ENCODE measurements at places on chromosomes 2 and 18.

DNA sequence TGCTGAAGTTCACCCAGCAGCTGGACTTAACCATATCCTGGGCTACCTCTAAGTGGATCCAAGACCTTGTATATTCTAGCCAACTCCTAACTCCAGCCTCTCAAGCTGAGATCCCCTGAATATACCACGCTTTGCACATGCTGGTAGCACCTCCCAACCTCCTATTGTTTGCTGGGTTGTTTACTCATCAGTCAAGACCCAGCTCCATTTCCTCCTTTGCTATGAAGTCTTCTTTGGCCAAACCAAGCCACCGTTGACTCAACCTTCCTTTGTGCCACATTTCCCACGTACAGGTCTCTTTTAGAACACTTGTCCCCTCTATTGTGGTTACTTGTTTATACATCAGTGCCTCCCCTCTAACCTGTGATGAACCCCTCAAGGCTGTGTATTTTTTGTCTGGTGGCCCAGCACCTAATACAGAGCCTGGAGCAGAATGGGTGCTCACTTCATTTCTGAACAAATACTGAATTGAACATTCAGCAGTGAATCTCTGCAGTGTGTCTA, 267.8 kb upstream of the REV1 start:
- DNase-seq: no peak

DNA sequence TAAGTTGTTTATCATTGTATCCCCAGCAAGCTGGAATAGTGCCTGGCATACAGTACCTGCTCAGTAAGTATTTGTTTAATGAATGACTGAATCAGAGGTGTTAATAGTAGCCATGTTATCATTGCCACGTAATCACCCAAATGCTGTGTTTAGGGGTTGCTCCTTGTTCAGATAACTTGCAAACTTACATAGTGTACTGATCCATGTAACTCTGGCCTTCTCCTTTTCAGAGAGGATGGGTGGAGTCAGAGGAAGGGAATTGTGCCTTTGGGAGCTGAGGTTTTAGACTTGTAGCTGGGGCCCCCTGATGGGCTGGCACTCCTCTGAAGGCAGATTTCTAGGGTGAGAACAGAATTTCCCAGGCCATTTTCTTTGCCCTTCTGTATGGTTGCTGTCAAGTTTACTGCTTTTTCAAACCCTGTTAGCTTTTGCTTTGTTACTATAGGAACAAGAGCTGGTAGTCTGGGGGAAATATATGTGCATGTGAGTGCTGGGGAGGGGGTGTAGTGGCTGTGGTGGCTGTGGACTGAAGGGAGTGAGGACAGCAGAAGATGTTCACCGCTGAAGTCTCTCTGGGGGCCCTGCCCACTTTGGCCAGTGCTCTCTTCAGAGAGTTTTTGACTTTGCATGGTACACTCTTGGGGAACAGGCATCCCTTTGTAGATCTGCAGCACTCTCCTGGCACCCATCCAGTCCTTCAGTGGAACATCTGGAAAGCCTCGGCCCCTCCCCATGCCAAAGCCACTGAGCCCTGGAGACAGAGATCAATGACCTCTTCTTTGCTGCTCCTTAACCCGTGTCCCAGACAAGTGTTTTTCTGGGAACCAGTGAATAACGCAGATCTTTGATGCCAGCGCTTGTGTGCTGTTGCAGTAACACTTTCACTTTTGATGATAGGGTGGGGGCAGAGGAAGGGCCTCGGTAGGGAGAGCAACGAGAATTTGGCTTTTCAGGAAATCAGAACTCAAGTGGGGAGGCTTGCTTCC, 209.0 kb downstream of the PRKCE start:
- peak; percentile 89 for DNase-seq

GRCh38 chr2:20501974-20502373, 55.1 kb downstream of the RHOB start:
- no peak for DNase-seq

GRCh38 chr2:149994057-149994728, 406.6 kb upstream of the MMADHC start:
- no peak for DNase-seq

GRCh38 chr18:79585395-79586370, 93.9 kb upstream of the CTDP1 start:
- no peak for DNase-seq

GRCh38 chr2:197576631-197577030, 60.8 kb downstream of the MOB4 start:
- DNase-seq: no peak

GRCh38 chr2:217735034-217735433, 267.8 kb downstream of the TNS1 start:
- no peak for DNase-seq

GRCh38 chr2:215598376-215598975, 162.6 kb upstream of the FN1 start:
- DNase-seq: no peak

GRCh38 chr2:24259316-24259715, 84.5 kb downstream of the FAM228A start:
- DNase-seq: no peak

- no peak for DNase-seq
Measured at GRCh38 chr2:127897531-127898211, 11.9 kb upstream of the AMMECR1L start.

GRCh38 chr2:26767129-26767528, 3.0 kb downstream of the SLC35F6 start:
- DNase-seq: no peak

DNA sequence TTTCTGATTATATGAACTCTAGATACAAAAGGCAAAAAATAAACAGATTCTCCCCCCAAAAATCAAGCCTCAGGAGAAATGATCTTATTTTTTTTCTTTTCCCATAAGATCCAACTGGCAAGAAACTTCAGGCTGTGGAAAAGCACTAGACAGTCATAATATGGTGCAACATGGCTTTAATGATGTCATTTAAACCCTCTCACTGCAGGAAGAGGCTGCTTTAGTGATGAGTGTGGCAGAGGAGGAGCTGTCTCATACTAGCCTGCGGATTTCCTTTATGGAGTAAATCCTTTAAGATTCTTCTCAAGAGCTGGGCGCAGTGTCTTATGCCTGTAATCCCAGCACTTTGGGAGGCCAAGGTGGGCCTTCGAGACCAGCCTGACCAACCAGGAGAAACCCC, 83.3 kb upstream of the CD28 start:
- no peak for DNase-seq

GRCh38 chr2:88669482-88670214, 21.8 kb upstream of the RPIA start:
- DNase-seq: peak; percentile 46

DNA sequence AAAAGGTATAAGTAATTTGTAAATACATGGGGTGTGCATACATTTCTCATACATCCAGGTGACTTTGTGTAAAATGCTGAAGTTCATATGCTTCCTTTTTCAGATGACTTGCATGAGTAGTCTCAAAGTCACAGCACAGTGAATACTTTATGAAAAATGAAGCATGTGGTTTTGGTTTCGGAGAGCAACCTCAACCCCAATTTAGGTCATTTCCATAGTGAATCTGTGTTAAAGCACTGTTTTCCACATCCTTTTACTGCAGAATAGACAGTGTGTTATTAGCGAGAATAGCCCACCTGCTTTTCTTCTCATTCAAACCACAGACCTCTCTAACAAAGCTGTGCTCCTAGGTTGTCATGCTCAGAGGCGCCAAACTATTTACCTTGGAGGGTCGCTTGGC, 204.4 kb upstream of the RASGRP3 start:
- DNase-seq: peak; percentile 14

DNA sequence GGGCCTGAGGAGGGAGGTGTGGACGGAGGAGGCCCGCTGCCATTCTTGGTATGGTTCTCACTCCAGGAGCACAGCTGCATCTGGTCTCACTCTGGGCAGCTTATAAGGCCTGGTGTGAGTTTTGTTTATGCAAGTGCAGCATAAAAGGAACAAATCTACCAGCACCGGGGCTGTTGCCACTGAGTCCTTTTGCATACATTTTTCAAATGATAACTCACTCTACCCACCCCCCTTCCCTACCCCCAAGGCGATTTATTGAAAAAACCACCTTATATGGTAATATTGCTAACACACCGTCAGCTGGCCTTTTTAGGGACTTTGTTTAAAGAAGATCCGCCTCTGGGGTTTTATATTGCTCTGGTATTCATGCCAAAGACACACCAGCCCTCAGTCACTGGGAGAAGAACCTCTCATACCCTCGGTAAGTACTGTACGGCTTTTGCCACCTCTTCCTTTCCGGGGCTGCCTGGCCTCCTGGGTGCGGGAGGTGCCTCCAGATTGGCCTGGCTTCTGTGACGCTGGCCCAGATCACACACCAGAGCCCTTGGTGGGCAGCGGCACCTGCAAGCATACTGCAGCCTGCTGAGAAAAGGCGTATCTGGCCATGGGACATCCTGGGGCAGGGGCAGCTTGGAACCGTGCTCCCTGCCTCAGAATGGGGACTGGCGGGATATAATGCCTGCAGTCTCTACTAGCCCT, at the start of gene ACTG2:
ACTG2 (plus strand) TSS at position 378 of the 699 bp plus-strand sequence. CDS start 8,304 bp downstream, outside the sequence.
- no peak for DNase-seq

GRCh38 chr2:238369591-238370040, 49.3 kb downstream of the TRAF3IP1 start:
- DNase-seq: no peak

DNA sequence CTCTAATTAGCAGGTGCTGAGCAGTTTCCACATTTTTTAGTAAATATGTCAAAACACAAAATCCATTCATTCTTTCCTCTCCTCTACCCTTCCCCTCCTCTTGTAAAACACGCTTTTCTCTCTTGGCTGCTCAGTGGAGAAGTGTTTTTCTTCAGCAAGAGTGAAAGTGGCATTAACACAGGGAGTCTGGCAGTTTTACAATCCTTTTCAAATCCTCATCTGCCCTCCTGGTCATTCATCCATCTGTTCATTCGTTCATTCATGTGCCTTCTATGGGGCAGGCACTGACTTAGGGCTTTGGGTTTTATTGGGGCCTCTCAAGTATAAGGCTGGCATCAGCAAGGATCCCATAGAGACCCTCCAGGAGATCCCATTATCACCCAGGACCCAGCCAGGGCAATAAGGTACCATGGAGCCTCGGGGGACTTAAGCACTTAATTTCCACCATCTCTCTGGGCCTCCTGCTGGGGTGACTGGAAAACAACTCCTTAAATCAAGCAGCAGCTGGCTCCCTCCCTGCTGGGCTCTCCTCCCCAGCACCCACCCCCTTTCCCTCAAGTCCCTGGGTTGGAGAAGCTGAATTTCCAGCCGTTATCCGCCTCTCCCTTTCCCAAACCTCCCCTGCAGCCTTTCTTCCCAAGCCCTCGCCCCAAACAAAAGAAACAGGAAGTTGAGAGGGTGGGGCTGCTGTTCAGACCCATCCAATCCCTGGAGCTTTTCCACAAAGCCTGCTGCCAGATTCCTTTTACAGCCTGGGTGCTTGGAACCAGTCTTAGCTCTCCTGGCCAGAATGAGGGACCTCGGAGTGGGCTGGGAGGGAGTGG, 32.6 kb downstream of the MARCHF4 start:
- DNase-seq: no peak

GRCh38 chr2:3639015-3639630, 18.9 kb upstream of the ALLC start:
- DNase-seq: no peak

- no peak for DNase-seq
Measured at GRCh38 chr2:191607096-191607495, 70.8 kb upstream of the NABP1 start.

DNA sequence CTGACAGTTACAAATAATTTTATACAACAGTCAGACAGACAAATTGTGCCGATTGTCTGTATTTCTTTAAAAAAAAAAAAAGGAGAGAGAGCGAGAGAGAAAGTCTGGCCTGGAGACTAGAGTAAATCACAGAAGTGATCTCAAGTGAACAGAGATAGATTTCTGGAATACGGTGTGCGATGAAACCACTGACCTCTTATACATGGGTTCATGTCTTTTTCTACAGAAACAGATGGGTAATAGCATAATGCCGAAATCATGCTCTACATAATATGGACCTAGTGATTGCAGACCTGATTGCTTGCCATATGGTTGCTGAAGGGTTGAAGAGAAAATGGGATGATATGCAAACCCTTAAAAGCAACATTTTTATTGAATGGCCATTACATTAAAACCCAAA, 403.3 kb upstream of the FANCL start:
- no peak for DNase-seq

DNA sequence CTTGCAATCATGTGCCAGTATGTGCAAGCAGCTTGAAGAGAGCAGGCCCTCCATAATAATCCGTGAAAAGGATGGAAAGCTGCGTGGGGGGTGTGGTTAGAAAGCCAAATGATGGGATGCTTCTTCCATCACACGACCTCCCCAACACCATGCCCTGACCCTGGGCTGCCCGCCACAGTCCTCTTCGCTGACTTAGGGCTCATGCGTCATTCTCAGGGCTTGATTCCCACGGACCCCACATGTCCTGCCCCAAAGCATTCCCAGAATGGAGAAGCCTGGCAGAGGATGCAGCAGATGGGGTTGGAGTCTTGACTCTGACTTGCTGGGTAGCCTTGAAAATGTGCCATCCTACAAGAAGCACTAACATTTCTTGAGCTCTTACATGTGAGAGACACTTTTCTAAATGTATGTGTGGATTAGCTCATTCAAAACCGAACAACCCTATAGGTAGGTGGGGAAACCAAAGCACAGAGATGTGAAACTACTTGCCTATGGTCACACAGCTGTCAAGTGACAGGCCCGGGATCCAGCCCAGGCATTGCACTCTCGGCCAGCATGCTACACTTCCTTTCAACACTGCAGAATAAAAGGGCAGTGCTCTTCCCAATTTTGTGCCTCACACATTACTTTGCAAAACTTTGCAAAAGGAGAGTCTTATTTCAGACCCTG, 3.7 kb downstream of the TNS1 start:
- DNase-seq: no peak

- no peak for DNase-seq
Measured at GRCh38 chr2:51903728-51904127, 871.8 kb upstream of the NRXN1 start.

Data from common myeloid progenitor, CD34-positive (primary cell).